Activated CD4-positive, alpha-beta T cell treated with anti-CD3 and anti-CD28 coated beads, Interleukin-2, Interleukin-4, amounts not matched to agents 100 ng/mL and 50 ng/mL, durations not matched to agents 16 hours and 8 hours (primary cell): ENCODE measurements at places on chromosomes 11 and 22.

GRCh38 chr11:61384271-61385242, 7.8 kb upstream of the TMEM216 start:
- no peak for DNase-seq

DNA sequence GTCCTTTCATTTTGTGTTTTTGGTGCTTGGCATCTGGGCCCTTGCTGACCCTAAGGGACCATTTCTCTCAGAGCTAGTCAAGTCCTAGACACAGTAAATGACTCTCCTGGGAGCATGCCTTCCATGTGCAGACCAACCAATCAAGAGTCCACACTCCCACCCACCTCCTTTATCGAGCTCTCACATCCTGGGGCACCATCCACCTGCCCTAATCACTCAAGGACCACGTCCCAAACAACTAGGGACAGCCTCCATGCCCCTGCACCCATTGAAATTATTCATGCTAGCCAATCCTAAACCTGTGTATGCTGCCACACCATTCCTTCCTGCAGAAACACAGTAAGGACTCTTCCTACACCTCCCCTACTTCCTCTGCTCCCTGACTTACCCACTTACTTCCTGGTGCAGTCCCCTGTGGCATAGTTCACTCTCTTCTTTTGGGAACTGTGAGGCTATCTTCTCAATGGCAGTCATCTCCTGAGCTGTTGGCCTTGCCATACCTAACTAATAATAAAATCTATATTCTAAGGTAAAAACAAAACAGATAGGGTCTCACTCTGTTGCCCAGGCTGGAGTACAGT, 6.4 kb upstream of the SAA2 start:
- DNase-seq = no peak

DNA sequence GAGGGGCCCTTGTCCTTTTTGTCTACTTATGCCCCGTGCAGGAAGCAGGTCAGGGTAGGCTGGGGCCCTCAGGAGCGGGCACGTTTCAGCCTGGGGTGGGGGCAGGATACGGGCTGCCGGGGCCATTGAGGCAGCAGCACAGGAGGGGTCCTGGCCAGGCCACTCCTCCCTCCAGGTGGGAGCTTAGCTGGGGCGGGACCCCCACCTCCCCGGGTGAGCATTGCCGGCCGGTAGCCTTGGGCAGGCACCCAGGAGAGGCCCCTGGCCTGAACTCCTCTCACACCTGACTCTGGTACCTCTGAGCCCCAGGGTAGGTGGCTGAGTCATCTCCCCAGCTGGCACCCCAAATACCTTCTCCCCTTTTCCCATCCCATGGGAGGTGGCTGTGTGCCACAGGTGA, 5.0 kb upstream of the MUC6 start:
- DNase-seq = no peak

- no peak for DNase-seq
These were observed 2241.0 kb upstream of the RAG2 start for GRCh38 chr11:38839071-38839470.

DNA sequence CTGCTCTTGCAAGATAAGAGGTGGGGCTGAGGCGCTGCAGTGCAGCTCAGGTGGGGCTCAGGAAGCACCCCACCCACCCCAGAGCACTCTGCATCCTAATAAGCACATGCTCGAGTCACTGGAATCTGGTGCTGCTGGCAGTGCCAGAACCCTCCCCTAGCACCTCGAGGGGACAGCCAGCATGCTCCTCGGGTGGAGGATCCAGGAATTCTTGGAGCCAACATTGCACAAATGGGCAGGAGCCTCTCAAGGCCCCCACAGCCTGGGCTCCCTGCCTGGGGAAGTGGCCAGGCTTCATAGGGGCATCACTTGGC, 27.5 kb upstream of the CABP7 start:
- no peak for DNase-seq

GRCh38 chr11:73632996-73633395, 13.4 kb upstream of the PLEKHB1 start:
- DNase-seq = no peak

GRCh38 chr11:66454247-66454646, 12.5 kb upstream of the PELI3 start:
- DNase-seq = no peak

DNA sequence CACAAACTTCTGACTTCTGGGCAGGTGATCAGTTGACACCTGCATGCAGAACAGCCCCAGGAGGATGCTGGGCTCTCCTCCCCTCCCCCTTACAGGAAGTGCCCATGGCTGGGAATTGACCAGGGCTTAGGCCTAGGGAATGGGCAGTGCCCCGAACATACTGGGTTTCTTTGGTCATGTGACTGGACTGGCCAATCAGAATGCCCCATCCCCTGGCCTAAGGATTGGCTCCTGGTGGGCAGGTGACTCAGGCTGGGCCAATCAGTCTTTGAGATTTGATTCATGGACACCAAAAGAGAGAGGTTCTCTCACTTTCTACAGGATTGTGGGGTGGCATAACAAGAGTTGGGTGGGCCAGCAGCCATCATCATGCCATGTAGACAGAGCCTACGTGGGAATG, 37.1 kb downstream of the MCM5 start:
- DNase-seq = peak; percentile 34

GRCh38 chr11:80048513-80048912, 607.7 kb upstream of the TENM4 start:
- DNase-seq = no peak

- DNase-seq = no peak
These were observed 148.1 kb downstream of the WNT7B start for GRCh38 chr22:45828841-45829240.

- no peak for DNase-seq
These were observed 35.0 kb upstream of the CRTAM start for GRCh38 chr11:122803306-122803705.

- no peak for DNase-seq
These were observed at the start of gene ADM for GRCh38 chr11:10304495-10305261. TSS of gene ADM (plus strand) at chr11:10305073. CDS start at chr11:10305701, 628 bp downstream.

DNA sequence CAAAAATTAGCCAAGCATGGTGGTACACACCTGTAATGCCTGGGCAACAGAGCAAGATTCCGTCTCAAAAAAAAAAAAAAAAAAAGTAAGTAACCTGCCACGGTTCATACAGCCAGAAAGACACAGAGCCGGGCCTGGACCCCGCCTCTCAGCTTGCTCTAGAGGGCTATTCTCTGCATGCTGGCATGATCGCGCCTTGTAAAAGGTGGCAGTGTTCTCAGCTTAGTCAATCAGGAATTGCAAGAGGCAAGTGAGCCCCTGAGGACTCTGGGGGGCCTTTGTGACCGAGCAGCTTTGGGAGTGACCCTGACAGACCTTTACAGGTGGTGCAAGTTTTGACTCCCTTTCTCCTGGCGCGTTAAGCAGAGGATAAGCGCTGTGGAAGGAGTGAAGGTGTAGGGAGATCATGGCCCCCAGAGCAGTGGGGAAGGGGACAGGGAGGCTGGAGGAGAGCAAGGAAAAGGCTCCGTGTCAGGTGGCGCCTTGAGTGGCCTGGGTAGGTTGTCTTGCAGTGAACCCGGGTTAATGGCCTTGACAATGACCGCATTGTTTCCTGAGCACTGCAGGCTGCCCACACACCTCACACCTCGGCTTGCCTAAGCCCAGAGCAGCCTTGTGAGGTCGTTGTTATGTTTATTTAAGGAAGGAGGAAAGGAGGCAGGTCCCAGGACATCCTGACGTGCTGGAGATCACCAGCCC, 48.9 kb downstream of the CDPF1 start:
- no peak for DNase-seq

GRCh38 chr11:126647735-126648134, 292.2 kb downstream of the ST3GAL4 start:
- no peak for DNase-seq
